ENCODE measurements at places on chromosomes 7 and 10.
A peak's percentile ranks its signal among the peaks of the same experiment; 100 is the strongest.

GRCh38 chr10:128883231-128884032, 583.6 kb upstream of the MGMT start:
- no peak for DNase-seq

GRCh38 chr7:104779888-104780287, 234.1 kb upstream of the KMT2E start:
- no peak for DNase-seq

- no peak for DNase-seq
Observed at GRCh38 chr7:55508221-55509011, 63.9 kb downstream of the VOPP1 start.

- no peak for DNase-seq
Observed at GRCh38 chr7:77453531-77453930, 37.4 kb upstream of the GSAP start.

- DNase-seq = no peak
Observed at GRCh38 chr10:128481152-128481840, 355.1 kb upstream of the MKI67 start.

GRCh38 chr10:17648243-17649035, 4.5 kb downstream of the STAM start:
- DNase-seq = no peak

DNA sequence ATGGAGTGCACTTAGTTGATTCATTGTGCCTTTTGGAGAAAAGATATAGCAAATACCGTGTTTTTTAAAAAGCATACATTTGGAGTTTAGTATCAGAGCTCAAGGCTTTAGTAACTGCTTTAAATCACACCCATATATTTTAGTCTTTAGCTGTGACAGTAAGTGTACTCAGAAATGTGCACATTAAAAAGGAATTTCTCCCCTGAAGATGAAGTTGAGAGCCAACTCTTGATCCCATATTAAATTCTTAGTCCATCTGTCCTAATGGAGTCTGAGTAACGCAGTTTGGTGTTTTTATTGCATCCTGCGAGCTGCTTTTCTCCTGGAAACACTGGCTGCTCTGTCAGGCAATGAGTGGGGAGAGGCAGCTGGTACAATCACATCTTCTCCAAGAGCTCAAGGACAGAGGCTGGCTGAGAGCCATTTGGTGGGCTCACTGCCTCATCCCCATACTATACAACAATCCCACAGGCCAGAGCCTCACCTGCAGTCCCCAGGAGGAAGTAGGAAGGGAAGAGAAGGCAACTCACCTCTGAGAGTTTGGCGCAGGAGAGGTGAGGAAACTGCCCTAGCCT, 473.6 kb upstream of the C7orf33 start:
- DNase-seq = no peak

DNA sequence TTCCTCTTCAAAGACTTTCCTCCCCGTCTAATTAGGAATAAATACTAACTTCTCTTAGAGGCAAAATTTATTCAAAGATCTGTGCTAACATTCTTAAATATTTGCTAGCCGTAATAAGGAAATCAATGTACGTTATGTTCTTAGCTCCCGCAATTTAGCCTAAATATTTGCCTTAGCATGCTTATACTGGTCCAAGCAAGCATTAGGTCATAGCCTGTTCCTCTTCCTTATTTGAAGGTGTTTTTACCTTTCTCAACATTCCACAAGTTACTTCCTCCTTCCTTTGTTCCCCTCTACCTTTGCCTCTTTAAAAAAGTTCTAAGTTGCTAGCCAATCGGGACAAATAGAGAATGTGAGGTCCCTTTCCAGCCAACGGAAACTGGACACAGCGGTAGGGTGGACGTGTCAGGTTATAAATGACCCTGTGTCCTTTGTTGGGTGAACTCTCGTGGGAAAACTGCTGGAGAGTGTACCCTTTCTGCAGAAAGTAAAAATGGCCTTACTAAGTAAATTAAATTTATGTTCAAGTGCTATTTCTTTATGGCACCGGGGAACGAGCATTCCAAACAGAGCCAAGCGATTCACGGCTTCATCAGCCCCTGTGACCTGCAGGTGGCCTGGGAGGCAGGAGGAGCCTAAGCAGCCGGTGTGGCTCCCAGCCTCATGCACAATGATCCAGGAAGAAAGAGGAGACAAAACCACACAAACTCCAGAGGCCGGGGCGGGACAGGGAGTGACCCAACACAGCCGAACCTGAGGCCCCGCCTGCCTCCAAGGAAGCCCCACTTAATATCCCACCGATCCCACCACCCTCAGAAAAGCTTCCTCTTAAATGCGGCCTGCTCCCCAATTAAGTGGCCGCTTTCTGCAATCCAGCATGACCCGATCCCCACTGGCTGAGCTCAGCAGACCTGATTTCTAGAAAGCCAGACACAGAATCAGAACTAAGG, 67.0 kb downstream of the ZRANB1 start:
- no peak for DNase-seq

GRCh38 chr7:100655908-100656674, at the start of gene ACTL6B:
TSS of gene ACTL6B (minus strand) at chr7:100656448. CDS start at chr7:100656354, 94 bp downstream.
- peak; percentile 83 for DNase-seq

DNA sequence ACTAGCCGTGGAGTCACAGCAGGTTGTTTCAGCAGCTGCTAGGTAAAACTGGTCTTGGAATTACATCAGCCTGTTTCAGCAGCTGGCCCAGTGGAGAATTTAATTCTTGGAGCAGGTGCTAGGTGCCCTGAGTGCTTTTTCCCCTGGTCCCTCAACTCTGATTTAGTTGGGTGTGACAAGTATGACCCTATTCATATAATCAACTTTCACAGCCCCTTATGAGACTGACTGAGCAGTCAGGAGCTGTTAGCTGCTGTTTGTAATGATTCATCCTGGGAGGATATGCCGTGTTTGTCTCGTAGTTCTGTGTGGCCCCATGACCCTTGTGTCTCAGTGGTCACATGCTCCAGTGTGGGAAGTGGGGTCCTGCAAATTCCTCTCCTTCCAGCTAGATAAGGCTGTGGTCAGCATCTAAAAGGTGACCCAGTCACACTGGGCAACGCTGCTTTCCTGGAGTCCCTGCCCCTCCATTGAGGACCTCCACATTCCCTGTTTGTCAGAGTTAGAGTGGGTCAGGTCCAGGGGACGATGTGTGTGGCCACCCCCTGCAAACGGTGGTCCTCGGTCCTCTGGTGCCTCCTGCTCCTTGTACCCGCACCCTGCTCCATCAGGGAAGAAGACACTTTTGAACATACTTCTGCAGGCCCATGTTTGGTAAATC, 28.3 kb downstream of the TBATA start:
- no peak for DNase-seq

- no peak for DNase-seq
Observed at GRCh38 chr10:13681528-13681927, 94.8 kb downstream of the PRPF18 start.

DNA sequence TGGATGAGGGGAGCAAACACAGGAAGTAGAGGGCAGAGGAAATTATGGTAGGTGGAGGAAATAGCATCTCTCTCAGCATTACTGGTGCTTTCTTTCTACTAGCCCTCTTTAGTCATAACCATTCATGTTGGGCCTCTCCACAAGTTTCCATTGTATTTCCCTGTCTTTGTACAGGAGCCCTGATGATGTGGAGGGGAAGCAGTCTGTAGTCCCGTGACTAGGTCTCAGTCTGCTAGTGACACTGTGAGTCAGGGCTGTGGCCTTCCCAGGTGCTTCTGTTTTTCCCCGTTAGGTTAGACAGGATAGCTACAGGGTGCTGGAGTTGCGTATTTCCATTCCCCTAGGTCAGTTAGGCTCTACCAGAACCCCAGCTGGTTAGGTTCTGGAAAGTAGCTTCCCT, 82.9 kb upstream of the NAMPT start:
- DNase-seq = no peak

All from COR-L47 (cell line).